ENCODE measurements at places on chromosomes 4 and X.
A peak's percentile ranks its signal among the peaks of the same experiment; 100 is the strongest.

- no peak for DNase-seq
Measured at GRCh38 chrX:9370893-9371292, 94.0 kb upstream of the TBL1X start.

DNA sequence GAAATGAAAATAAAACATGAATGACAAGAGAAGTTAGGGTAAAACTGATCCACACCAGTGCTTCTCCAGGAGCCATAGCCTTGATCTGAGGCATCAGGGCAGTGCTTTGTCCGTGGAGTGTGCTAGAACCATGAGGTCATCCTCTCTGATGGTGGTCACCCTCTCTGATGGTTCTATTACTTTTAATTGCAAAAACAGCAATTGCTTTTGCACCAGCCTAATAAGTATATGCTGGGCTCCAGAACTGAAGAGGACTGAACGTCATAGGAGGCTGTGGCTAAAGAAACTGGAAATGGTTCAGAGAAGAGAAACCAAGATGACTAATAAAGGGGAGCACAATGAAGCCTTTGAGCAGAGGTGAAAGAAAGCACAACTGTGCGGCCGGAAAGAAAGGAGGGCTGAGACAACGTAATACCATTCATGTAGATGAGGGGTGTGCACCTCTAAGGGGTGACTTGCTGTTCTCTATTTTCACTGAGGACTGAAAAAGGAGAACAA, 17.0 kb upstream of the TMEM154 start:
- DNase-seq = no peak

DNA sequence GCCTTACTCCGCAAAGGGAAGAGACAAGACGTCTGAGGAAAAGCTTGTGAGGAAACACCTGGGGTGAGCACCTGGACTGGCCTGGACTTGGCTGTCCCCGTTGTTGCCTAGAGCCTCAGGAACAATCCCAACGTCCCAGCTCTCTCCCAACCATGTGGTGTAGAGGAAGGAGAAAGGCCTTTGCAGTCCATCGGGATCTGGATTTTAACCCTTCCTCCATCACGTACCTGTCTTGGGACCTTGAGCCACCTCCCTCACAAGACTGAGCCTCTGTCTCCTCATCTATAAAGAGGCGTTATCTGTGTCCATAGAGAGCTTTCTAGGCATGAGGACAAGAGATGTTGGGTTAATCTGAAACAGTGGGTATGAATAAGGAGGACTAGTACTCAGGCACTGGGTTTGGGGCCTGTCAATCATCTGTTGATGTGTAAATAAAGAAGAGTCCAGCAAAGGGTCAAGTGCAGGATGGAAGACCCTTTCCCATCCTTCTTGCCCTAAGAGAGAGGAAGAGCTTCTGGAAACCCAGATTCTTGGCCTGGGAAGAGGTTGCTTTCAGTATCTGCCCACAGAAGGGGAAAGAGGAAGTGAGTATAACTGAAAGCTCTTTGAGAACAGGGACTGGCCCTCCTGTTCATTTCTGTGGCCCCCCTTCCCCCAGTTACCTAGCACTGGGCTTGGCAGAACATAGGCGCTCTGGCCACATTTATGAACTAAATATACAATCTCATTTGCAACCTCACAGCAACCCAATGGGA, 137.1 kb downstream of the PJA1 start:
- no peak for DNase-seq

DNA sequence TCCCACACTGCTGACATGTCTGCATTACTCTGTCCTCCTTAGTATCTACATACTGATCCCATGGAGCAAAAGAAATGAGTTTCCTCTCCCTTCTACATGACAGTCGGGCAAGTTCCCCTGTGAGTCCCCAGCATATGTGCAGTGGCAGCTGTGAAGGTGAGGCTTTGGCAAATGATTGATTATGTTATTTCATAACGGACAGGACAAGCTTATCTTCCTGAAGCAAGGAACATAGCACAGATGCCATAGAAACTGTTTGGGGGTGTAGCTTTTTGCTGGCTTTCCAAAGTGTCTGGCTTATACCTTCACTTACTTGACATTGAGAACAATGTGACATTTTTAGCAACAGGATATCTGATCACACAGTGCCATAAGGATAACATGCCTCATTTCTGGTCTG, 136.8 kb upstream of the PDLIM3 start:
- no peak for DNase-seq

DNA sequence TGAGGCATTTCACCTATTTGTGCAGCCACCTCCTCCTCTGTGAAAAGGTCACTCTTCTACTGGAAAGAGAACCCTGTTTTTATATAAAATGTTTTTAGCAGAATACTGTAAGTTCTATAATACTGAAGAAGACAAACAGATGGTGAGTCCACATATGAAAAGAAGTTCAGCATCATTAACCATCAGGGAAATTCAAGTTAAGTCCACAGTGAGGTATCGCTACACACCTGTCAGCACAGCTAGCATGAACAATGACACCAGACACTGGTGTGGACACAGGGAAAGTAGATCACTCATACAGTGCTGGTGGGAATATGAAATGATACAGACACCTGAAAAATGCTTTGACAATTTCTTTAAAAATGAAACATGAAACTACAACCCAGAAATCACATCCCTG, 133.0 kb downstream of the MAD2L1 start:
- no peak for DNase-seq

DNA sequence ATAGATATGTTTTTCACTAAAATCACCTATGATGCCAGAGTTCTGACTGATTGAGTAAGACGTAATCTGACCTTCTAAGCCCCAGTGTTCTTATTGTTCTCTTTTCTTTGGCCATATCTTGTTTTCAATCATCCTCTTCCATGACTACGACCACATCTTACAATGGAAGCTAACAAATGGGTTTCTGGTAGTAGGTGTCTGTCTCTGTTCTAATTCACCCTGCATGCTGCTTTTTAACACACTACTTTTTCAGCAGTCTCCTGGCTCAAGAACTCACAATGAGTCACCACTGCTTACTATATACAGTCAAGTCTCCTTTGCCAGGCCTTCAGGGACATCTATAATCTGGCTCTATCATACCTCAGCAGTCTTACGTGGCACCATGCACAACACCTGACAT, 146.1 kb downstream of the NEXMIF start:
- no peak for DNase-seq

DNA sequence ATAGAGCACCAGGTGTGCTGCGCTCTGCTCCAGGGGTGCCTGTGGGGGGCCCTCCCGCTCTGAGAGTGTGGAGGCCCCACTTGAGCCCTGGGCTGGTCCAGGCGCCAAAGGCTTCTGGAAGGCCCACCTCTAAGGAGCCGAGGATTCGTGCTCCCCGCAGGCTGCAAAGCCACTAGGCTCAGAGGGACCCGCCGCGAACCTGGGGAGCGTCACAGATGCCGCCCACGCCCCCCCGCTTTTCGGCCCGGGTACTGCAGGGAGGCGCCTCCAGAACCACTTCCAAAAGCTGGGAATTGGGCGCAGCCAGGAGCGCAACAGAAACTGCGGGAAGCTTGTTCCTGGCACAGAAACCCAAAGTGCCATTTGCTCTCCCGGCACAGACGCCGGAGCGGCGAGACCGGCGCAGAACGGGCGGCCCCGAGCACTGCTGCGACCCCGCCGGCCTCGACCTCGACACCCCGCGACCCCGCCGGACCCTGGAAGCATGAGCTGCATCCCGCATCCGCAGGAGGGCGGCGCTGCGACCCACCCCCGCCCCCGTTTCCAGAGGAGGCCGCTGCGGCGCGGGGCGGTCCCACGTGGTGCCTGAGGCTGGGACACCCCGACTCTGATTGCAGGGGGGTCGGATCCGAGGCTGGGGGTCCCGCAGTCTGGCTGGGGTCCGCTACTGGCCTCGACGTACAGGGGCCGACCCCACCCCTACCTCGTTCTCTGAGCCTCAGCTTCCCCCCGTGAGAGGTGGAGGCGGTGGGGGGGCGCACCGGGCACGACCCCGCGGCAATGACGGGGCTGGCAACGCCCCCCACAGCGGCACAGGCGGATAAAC, 30.8 kb downstream of the CPLX1 start:
- DNase-seq = no peak

DNA sequence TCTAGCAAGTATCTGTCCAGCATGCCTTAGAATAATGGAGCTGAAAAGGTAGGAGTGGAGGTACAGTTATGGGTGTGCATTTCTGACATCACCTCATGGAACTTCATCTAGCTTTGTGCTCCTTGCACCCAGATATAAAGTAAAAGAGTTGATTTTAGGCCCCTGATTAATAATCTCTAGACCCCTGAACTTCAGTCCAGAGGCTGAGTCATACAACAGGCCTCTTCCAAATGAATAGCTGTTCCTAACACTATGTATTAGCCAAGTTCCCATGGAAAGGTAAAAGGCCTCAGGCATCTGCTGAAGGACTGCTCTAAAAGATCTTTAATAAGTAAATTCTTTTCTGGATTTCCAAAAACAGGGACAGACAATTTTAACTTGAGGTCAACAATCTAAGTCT, 16.2 kb downstream of the TBC1D9 start:
- DNase-seq = no peak

GRCh38 chr4:184593461-184593860, 55.8 kb downstream of the CASP3 start:
- no peak for DNase-seq

DNA sequence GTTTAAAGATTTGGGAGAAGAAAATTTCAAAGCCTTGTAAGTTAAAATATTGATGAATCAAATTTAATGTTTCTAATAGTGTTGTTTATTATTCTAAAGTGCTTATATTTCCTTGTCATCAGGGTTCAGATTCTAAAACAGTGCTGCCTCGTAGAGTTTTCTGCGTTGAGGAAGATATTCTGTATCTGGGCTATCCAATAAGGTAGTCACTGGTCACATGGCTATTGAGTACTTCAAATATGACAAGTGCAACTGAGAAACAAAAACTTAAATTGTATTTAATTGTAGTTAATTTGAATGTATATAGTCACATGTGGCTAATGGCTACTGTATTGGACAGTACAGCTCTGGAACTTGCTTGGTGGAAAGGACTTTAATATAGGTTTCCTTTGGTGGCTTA, 1.1 kb downstream of the ALB start:
- DNase-seq = no peak

GRCh38 chrX:9700555-9700954, 65.1 kb downstream of the GPR143 start:
- no peak for DNase-seq

GRCh38 chrX:154547245-154548027, at the start of gene IKBKG:
TSS of gene IKBKG (plus strand) at chrX:154547620. CDS start at chrX:154552003, 4,383 bp downstream.
- DNase-seq = peak; percentile 59

- no peak for DNase-seq
Measured at GRCh38 chrX:40871385-40872082, 136.2 kb upstream of the MED14 start.

- DNase-seq = no peak
Measured at GRCh38 chr4:183240581-183241321, 79.3 kb downstream of the CLDN22 start.

- no peak for DNase-seq
Measured at GRCh38 chr4:113365377-113365776, 315.9 kb downstream of the ANK2 start.

DNA sequence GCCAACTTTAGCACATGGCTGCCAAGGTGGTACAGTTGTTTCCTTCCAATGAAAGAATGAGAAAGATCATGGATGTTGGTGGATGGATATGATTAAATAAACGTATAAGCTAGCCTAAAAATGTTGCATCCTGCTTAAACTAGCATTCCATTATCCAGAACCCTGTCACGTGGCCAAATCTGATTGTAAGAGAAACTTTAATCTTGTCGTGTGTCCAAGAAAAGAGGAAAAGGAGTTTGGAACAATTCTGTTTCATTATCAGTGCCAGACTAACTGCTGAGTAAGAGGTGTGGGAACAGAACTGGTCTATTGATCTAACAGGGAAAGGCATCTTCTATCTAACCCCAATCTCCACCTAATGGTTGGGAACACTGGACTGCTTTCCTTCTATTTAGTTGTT, 325.2 kb upstream of the BMP3 start:
- DNase-seq = no peak

GRCh38 chr4:3316146-3316545, 23.3 kb downstream of the RGS12 start:
- no peak for DNase-seq

DNA sequence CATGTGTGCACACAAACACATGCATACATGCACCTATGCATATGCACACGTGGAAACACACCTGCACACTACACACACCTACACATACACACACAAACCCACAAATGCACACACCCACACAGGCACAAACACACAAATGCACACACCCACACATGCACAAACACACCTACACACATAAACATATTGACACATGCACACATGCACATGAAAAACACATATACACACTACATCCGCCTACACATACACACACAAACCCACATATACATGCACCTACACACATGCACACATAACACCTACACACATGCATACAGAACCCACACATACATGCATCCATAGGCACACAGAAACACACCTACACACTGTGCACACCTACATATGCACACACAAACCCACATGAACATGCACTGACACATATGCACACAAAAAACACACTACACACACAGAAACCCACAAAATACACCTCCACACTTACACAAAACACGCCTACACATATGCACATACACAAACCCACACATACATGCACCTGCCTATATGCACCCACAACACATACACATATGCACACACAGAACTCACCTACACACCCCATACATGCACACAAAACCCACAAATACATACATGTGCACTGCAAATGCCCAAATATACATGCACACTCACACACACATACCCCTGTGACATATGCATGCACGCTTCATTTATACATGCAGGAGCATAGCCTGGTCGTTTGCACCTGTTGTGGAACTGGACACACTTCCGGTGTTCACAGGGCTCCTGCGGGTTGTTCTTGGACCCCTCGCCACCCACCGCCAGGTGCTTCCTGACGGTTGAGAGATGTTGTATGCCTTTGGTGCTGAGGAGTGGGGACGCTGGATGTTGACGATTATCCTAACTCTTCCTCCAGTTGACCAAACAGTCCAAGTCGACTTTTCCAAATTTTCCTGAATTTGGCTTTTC, 22.1 kb downstream of the CD99 start:
- no peak for DNase-seq

DNA sequence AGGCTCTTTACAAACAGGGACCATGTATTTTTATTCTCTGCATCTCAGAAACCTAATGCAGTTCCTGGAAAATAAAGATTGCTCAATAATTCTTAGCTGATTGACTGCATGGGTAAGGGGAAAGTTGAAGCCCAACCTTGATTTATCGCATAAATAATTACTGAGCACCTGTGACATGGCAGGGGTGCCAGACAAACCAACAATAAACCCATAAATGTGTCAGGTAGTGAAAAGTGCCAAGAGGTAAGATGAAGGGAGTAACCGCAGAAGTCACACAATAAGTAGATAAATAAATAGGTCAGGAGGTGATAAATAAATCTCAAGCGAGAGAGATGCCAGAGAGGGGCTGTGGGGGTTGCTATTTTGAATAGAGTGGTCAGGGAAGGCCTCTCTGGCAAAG, 20.1 kb upstream of the AP1S2 start:
- no peak for DNase-seq

DNA sequence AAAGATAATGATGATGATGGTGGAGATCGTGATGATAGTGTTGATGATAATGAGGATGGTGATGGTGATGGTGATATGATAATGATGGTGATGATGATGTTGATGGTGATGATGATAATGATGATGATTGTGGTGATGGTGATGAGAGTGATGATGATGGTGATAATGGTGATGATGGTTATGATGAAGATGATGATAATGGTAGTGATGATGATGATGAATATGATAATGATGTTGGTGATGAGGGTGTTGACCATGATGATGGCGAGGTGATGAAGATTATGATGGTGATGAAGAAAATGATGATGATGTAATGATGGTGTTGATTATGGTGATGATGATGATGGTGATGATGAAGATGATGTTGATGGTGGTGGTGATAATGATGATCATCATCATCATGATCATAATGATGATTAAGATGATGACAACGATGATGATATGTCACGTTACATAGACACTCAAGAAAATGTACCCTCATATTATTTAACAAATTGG, 1106.4 kb downstream of the NLGN4X start:
- DNase-seq = no peak
